ENCODE measurements at places on chromosomes 5 and 9.

DNA sequence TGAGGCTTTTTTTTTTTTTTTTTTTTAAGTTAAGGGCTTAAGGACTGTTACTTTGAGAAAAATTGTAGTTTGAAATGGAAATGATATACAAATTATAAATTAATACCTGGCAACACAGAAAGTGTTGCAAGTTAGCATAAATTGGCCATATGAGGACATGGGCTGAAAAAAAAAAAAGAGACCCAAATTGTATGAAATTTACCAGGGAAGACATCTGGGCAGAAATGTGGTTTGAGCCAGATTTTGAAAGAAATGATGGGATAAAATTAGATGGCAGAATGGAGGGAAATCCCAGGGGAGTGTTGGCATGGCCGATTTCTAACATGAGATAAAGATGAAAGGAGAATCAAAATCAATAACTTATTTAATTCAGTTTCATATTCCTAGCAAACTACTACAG lies 472.1 kb downstream of the CTNND2 start:
- no peak for DNase-seq

DNA sequence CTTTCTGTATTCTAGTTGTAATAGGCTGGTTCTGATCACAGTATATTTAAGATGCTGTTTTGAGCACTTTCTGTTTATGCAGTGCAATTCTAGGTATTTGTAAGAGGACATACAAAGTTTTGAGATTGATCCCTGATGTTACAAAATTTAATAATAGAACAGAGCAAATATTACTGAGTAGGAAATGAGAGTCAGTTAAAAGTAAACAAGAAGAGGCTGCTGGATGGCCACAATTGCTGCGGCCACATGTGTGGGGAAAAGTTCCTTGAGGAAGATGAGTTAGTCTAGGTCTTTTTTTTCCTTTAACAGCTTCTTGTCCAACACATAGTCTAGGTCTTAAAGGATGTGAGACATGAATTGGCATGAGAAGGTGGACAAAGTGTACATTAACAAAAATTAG lies 11.3 kb downstream of the EHMT1 start:
- no peak for DNase-seq

GRCh38 chr5:111589316-111589715 lies 77.0 kb upstream of the STARD4 start:
- no peak for DNase-seq

GRCh38 chr5:167509076-167509475 lies 782.4 kb upstream of the WWC1 start:
- DNase-seq, result no peak

All from smooth muscle cell of the brain vasculature (primary cell).